ENCODE measurements at places on chromosomes 3 and 15.

GRCh38 chr15:79157631-79158592, 67.3 kb upstream of the RASGRF1 start:
- no peak for DNase-seq

DNA sequence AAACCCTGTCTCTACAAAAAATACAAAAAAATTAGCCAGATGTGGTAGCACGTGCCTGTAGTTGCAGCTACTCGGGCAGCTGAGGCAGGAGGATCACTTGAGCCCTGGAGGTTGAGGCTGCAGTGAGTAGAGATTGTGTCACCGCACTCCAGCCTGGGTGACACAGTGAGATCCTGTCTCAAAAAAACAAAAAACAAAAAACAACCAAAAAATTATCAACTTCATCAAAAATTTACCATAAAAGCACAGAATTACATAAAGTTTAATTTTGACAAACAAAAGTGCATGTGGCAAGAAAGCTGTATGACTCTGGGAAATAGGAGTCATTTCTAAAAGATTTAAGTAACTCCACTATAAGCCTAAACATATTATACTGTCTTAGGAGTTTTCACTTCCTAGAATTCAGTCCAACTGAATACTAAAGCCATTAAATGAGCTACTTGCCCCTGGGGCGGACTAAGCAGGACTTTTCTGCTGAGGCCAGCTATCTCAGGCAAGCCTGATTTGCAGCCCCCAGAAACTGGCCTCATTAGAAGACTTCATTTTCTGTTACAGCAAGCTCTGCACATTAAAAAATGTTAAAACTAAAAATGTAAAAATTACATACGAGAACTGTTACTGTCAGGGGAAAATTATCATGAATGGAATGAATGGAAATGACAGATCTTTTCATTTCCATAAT, 23.0 kb downstream of the HSPBAP1 start:
- no peak for DNase-seq

- no peak for DNase-seq
Measured at GRCh38 chr15:99440551-99441443, 125.0 kb upstream of the MEF2A start.

GRCh38 chr3:38141952-38142273, 3.5 kb downstream of the MYD88 start:
- no peak for DNase-seq

GRCh38 chr3:128493570-128494366, 767 bp upstream of the GATA2 start:
- DNase-seq = no peak

GRCh38 chr3:157786211-157786610, 283.0 kb upstream of the VEPH1 start:
- DNase-seq = peak; percentile 29

- peak; percentile 52 for DNase-seq
Measured at GRCh38 chr15:38176155-38176554, 76.5 kb upstream of the SPRED1 start.

DNA sequence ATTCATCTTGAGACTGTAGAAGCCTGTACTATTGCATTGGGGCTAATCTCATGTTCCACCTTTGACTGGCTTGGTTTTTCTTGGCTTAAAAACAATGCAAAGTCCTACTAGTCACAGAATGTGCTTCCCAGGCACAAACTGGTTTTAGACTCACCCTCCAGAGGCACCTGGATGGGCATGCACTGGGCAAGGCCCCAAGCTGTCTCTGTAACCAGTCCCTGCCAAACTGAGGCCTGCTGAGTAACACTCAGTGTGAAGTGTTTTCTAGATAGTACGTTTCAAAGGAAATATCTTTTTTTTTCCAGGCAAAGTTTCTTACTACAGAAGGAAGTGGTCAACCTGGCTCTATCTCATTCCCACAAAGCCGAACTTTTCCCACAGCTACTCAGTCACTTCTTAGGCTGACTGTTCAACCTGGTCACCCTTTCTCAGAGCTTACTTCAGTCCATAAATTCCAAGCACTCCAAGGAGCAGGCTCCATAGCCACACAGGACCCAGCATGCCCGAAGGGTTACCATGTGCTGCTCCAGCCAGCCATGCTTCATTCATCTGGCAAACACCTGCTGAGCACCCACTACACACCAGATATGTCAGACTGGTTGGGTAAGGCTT, 57.4 kb downstream of the NPTN start:
- no peak for DNase-seq

DNA sequence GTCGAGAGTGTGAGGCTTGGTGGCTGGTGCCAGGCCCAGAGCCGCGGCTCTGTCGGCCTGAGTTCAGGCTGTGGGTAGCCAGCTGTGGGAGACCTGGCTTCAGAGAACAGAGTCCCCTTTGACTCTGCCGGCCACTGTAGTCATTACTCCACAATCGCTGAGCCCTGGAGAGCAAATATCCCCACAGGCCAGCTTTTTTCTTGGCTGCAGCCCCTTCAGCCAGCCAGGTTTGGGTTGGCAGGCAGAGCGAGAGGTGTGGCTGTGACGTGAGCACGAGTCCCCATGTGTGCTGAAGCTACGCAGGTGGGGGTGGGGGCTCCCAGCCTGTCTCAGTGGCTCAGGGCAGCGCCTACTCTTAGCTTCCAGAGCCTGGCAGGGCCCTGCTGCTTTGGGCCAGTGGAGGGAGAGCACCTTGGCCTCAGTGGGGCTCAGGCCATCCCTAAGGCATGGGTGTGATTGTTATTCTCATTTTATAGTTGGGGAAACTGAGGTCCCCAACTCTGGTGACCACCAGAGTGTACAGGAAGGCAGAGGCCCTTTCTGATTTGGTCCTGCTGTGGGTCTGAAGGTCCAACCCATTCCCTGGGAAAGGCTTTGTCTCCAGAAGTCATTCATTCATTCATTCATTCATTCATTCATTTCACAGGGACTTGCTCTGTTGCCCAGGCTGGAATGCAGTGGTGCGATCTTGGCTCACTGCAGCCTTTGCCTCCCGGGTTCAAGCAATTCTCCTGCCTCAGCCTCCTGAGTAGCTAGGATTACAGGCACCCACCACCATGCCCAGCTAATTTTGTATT, 45.7 kb upstream of the LCTL start:
- no peak for DNase-seq

DNA sequence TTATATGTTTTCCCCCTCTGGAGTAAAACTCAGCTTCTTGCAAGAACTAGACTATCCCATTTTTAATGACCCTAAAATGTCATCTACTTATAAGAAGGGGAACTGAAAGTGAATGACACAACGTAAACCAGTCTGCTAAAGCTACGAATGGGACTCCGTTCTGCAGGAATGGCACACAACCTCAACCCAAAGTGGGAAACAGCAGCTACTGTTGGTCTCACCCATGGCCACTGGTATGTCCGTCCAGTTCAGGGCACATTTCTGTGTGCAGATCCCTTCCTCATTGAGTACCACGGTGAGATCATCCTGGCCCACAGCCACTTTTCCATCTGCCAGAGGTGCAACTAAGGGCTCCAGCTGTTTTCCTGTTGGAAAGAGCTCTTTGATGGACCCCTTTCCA, 23.8 kb downstream of the VPS39 start:
- no peak for DNase-seq

DNA sequence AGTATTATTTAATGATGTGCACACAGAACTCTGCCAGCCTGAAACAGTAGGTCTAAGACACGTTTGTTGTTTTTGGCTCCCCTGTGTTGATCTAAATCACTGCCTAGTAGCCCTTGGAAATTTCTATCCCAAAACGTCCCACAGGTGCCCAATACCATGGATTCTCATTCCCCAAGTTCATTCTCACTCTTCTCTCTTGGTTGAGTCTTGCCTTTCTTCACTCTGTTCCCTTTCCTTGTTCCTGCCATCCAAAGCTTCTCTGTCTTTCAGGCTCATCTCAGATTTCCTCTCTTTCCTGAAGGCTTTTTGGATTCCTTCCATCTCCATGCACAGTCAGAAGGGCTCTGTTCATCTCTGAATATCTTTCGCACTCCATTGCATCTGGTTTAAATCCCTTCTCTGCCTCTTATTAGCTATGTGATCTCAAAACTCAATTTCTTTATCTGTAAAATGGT, 54.2 kb downstream of the PPARG start:
- no peak for DNase-seq

DNA sequence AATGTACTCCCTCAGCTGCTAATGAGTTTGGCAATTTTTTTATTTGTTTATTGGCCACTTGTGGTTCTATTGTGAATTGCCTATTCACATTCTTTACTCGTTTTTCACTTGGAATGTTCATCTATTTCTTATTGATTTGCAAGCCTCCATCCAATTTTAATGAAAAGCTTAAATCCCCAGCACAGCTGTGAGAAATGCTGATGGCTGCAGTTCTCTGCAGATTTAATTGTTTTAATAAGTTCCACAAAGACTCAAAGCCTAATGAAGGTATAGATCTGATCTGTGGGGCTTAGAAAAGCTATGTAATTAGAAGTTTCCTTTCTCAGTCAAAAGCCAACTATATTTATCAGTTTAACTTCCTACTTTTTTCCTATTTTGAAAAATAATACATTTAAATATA, 41.5 kb downstream of the LYZL4 start:
- DNase-seq = no peak

DNA sequence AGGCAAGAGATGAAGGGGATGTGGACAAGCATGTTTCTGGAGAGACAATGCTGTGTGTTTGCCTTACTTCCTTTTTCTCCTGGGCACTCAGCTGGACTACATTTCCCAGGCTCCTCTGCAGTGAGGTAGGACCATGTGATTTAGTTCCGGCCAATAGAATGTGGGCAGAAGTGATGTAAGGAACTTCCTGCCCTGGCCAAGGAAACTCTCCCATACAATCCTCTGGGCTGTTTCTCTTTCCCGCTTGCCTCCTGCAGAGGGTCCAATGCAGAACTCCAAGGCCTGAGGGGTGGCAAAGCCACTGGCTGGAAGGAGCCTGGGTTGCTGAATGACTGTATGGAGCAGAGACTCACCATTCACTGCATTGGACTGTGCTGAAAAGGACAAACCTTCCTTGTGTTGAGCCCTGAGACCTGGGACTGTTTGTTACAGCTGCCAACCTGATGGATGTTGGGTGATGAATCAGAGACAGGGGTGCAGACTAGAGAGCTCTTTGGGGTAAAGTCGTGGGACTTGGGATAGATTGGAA, 82.7 kb upstream of the SLC6A6 start:
- DNase-seq = no peak

- no peak for DNase-seq
Measured at GRCh38 chr15:58771621-58772250, 634 bp downstream of the MINDY2 start.

GRCh38 chr15:22265056-22265945, 185.0 kb downstream of the OR4M2 start:
- DNase-seq = no peak

- DNase-seq = no peak
Measured at GRCh38 chr3:40381904-40382616, 4.9 kb upstream of the ENTPD3 start.

- DNase-seq = no peak
Measured at GRCh38 chr3:48503401-48504050, 448 bp downstream of the SHISA5 start.

- no peak for DNase-seq
Measured at GRCh38 chr3:43691120-43691995, 620 bp downstream of the ABHD5 start.

GRCh38 chr15:26106556-26106955, 243.4 kb upstream of the ATP10A start:
- no peak for DNase-seq

GRCh38 chr3:118629821-118630220, 404.8 kb downstream of the IGSF11 start:
- DNase-seq = no peak

- no peak for DNase-seq
Measured at GRCh38 chr3:420584-420983, 224.0 kb downstream of the CHL1 start.

DNA sequence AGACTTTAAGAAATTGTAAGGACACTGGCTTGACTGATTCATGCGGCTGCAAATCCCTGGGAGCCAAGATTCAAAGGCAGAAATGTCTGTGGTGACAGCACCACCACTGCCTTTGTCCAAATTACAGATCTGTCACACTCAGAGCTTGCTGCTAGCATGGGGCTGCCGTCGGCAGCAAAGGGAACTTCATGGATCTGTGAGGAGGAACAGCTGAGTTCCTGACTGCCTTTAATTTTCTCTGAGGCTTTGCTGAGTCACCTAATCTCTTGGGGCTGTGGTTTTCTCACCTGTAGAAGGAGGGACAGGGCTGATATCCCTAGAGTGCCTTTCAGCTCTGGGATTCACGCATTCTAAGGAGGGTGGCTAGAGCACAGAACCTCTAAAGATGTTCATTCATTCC, 4.1 kb upstream of the PAK6 start:
- DNase-seq = no peak

- DNase-seq = no peak
Measured at GRCh38 chr3:33117461-33117860, 3.6 kb downstream of the CRTAP start.

DNA sequence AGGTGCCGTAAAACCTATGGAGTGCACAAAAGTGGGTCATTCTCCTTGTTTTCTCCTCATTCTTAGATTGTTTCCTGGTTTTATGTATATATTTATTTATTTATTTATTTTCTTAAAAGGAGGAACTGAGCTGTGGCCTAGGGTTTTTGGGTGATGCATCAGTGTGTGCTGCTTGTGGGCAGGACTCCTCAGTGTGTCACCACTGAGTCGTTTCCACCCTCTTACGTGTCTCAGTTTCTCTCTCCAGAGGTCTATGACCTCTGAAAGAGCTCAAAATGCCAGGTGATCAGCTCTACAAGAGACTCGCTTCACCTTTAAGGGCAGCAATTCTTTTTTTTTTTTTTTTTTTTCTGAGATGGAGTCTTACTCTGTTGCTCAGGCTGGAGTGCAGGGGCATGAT, 72.9 kb downstream of the CD200 start:
- no peak for DNase-seq
